ENCODE measurements at places on chromosomes 12 and 14. TPM values are rescaled to one million over a fixed set of nuclear protein-coding genes. Genes with fewer than 3 reads are reported as not detected.

SRRM4 gene
- total RNA-seq, result not detected

DNA sequence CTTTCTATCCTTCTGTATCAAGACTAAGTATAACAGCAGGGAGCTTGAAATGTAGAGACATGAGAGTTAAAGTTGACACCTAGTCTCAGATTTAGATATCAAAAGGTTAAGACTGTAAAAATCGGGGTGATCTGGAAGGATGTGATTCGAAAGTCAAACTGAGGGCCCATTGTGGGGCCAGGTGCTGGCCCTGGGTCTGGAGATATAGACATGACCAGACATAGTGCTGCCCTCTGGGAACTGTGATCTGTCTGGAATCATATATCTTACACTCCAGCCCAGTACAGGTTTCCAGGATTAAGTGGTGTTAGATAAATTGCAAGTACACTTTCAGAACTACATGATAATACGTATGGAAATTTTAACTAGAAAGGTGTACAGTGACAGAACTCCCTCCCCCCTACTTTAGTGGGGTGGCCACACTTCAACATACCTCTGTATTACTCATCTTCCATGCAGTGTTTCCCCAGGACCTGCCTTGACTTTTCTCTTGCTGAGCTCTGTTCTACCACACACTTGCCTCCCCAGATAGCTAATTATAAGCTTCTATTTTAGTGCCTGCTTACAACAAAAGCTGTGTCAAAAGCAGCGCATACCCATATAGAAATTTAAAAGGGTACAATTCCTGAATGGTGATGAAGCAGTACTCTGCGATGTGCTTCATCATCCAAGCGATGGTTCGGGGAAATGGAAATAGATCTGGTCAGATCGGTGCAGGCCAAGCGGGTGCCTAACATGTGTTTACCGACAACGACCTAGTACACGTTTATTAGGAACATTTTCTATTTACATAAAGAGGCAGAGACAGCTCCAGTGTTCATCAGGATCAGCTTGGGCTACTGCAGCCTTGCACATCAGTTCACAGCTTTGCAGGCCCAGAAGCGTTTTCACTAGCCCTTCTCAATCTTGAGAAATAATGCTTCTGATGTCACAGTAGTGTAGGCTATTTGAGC lies 68.7 kb downstream of the ARF6 start:
- H3K27me3 ChIP-seq, result no peaks in the 10 kb centered on the region
- peaks cover 36% of the 10 kb centered on the region for H3K4me1 ChIP-seq
- H3K4me3 ChIP-seq, result no peak overlapping the region
- no peak overlapping the region for H3K27ac ChIP-seq
- peaks cover 3% of the 10 kb centered on the region for H3K36me3 ChIP-seq

EPYC gene
- not detected for total RNA-seq

NFE2 gene
- 0.20 TPM for total RNA-seq

DNA sequence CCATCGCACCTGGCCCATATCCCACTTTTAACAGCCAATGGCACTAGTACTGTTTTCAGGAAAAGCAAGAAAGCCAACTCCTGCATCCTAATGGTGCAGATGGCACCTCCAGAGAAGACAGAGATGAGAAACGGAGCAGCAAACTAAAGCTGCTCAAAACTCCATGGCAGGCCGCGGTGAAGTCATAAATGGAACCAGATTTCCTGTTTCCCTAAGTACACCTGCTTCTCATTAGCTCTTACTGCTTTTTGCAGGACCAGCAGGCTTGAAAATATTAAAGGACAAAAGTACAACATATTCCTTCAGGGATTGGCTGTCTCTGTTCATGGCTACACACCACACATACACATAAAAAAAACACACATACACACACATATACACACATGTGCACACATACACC lies 36.7 kb upstream of the LGALS3 start:
- no peak for DNase-seq
- no peaks in the 10 kb centered on the region for H3K27me3 ChIP-seq
- H3K4me1 ChIP-seq, result peaks cover 24% of the 10 kb centered on the region
- no peak overlapping the region for H3K27ac ChIP-seq

JPH4 gene
- total RNA-seq, result not detected

DNA sequence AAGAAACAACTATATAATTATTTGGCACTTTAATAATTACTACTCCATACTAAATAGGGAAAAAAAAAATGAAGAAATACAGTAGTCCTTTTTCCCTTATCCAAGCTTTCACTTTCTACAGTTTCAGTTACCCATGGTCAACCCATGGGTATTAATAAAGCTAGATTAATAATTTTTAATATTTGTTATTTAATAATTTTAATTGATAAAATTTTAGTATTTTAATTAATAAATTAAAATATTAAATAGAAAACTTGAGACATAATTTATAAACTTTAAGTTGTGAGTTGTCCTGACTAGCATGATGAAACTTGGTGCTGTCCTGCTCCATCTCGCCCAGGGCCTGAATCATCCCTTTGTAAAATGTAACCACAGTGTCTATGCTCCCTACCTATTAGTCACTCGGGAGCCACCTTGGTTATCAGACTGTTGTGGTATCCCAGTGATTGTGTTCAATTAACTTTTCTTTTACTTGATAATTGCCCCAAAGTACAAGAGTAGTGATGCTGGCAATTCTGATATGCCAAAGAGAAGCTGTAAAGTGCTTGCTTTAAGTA lies 71.8 kb downstream of the PAWR start:
- H3K4me1 ChIP-seq, result peaks cover 2% of the 10 kb centered on the region
- H3K27ac ChIP-seq, result no peak overlapping the region
- no peak for DNase-seq
- no peaks in the 10 kb centered on the region for H3K36me3 ChIP-seq

PHLDA1 gene
- total RNA-seq, result 42.8 TPM

DNA sequence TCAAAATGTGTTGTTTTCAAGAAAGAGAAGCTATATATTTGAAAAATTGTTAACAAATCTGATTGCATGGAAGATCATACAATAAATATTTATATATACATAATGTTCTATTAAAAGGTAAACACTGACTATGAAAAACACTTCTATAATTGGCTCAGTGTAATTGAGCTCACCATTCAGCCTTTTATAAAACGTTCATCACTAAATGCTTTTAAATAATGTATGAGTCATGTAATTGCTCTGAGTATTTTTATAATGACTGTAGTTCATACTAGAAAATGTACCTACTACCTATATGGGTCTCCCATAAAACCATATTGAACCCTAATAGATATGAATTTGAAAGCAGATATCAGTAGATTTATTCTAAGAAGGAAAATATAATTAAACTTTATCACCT lies 240.4 kb upstream of the MGAT4C start:
- no peaks in the 10 kb centered on the region for H3K36me3 ChIP-seq
- no peaks in the 10 kb centered on the region for H3K27me3 ChIP-seq
- H3K4me3 ChIP-seq, result no peak overlapping the region

Data from activated CD4-positive, alpha-beta memory T cell treated with anti-CD3 and anti-CD28 coated beads, Interleukin-2, amount 10 ng/mL, durations not matched to agents 7 days and 5 days (primary cell).